ENCODE measurements at places on chromosomes 5 and 9.

GRCh38 chr9:565528-565927, 276.0 kb upstream of the DMRT1 start:
- DNase-seq: no peak

GRCh38 chr5:78640662-78641474, 7.7 kb downstream of the LHFPL2 start:
- no peak for DNase-seq

DNA sequence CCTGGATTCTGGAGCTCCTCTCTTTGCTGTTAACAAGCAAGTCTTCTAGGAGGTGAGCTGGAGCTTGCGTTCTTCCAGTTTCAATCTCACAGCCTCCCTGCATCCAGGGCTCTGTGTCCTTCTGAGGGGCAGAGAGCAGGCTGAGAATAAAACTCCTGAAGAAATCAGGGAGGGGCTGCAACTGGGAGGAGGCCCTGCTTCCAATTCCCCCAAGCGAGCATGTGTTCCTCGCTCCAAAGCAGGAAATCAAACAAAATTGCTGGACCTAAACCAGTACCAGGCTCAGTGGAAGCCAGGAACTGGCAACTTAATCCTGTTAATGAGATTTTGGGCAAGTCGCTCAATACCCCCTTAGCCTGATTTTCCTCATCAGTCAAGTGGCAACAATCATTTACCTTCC, 181.8 kb downstream of the ASTN2 start:
- DNase-seq: no peak

DNA sequence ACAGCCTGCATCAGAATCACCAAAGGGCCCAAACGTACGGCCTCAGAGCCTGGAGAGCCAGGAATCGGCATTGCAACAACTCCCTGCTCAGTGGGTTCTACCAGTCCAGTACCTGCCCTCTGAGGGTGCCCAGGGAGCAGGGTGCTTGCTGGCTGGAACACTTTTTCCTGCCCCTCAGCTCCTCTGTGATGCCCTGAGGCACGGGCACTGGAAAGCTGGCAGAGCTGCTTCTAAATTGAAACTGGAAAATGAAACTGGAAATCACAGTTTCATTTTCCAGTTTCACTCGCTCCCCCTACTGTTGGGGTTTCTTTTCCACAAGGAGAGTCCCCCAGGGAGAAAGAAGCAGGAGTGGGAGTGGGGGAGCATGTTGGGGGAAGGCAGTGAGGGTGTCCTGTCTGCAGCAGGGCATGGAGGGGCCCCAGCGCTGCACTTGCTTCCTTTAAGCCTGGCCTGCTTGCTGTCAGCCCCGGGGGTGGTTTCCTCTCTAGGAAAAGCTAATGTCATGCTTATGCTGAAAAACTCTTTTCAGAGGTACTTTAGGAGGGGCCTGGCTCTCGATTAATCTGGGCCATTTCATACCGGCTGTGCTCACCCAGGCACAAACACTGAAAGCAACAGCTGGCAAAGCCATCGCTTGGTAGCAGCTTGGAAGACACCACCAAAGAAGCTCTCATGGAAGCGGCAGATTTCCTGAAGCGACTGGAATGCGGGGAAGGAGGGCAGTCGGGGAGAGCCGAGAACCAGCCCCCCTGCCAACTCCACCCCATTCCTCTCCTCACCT, 26.2 kb downstream of the IRF1 start:
- no peak for DNase-seq

GRCh38 chr5:31921852-31922305, 252.2 kb downstream of the GOLPH3 start:
- peak; percentile 38 for DNase-seq

DNA sequence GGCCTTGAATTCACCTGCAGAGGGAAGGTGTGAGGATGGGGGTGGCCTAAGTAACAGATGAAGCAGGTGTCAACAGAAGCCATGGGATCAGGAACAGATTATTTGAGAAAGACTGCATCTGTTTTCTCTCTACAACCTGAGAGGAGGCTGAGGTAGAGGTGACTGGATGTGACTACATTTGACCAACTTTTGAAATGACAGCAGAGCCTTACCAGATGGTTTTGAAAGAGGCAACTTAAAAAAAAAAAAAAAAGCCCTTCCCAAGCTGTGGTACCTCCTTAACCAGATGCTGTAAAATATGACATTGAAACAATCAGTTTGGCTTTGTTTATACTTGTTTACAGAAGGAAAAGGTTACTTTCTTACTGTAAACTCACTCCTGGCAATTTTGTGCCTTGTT, 108.6 kb downstream of the TRIO start:
- DNase-seq: no peak

DNA sequence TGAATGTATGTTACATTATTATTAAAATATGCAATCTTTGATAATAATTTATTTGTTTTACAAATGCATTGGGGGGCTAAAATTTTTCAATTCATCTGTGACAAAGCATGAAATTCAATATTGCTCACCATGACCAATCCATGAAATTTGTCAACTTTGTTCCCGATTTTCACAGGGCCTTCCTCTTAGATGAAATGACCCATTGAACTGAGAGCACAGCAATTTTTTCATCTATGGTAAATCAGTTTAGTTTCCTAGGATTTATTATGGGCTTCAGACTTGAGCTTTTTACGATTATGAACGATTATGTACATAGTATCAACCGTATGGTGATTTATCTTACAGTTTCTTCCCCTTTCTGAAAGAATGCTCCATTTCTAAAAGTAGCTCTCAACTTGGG, 157.3 kb downstream of the KIAA0825 start:
- DNase-seq: no peak
